ENCODE measurements at places on chromosomes 1 and 21.

GRCh38 chr1:8640950-8641349, 176.5 kb downstream of the RERE start:
- DNase-seq: no peak

DNA sequence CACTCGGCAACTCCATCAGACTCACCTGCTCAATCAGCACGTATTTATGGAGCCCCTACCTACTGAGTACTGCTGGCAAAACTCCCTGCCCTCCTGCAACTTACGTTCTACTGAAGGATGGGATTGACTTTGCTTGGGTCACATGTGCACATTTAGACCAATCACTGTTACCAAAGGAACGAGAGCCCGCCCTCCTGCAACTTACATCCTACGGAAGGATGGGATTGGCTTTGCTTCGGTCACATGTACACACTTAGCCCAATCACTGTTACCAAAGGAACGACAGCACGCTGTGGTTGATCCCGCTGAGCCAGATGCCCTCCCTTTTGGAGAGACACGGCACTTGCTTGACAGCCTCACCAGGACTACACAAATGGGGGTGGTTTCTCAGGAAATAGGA, 46.0 kb downstream of the UBIAD1 start:
- DNase-seq: no peak

DNA sequence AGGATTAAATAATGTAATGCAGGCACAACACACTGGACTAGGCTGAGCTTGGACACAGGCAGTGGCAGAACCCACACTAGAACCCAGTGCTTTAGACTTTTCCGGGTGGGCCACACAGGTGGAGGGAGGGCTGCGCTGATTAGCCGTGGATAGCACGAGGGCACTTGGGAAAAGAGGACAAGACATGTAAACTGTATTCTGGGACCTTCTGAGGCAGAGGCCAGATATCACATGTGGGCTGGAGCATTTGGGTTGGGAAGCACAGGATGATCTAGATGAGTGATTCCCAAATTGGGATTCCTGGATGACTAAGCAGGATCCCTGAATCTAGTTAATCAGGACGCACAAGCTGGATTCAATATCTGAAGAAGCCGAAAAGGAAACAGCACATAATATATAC, 20.3 kb upstream of the A3GALT2 start:
- DNase-seq: no peak

- DNase-seq: peak; percentile 27
These were observed 591 bp downstream of the KCTD3 start for GRCh38 chr1:215567491-215568298.

- DNase-seq: no peak
These were observed 481 bp upstream of the SLAMF1 start for GRCh38 chr1:160647329-160647720.

- DNase-seq: no peak
These were observed 1.4 kb downstream of the RCC1 start for GRCh38 chr1:28507247-28507645.

GRCh38 chr1:1721201-1721600, 3.0 kb downstream of the CDK11A start:
- no peak for DNase-seq

GRCh38 chr1:200869753-200870391, 2.9 kb upstream of the GPR25 start:
- DNase-seq: no peak

- DNase-seq: peak; percentile 8
These were observed 312.1 kb downstream of the BACH1 start for GRCh38 chr21:29610779-29611360.

DNA sequence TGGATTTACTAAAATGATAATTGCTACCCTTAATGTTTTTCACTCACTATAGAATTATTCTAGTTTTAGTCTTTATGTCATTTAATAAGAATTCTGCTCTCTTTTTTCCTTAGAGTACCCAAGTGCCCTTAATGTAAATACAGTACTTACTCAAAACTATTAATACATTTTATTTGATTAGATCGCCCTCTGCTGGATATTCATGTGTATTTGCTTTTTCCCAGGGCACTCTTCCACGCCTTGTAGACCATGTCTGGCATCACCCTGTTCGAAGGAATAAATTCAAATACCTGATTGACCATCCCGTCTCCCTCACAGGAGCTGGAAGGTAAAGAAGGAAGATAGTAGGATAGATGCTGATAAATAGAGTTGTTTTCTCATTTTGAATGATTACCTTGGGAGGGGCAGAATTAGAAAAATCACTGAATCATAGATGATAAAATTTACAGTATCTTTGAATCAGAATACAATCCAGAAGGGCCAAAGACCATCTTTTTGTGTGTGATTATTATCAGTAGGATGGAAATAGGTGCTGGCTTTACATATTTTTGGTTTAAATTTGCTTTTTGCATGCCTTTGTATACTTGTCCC, 4.1 kb downstream of the AXDND1 start:
- DNase-seq: peak; percentile 62

DNA sequence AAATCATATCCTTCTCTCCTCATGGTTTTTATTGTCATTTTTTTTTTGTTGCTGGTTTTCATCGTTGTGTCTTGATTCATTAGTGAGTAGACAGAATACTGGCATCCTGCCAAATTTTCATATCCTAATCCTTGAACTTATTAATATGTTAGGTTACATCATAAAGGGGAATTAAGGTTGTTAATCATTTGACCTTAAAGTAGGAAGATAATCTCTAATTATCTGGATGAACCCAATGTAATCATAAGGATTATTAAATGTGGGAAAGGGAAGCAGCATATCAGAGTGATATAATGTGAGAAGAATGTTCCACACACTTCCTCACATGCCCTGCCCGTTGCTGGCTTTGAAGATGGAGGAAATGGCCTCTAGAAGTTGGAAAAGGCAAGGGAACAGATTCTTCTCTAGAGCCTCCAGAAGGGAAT, 299.7 kb downstream of the HMCN1 start:
- DNase-seq: no peak

DNA sequence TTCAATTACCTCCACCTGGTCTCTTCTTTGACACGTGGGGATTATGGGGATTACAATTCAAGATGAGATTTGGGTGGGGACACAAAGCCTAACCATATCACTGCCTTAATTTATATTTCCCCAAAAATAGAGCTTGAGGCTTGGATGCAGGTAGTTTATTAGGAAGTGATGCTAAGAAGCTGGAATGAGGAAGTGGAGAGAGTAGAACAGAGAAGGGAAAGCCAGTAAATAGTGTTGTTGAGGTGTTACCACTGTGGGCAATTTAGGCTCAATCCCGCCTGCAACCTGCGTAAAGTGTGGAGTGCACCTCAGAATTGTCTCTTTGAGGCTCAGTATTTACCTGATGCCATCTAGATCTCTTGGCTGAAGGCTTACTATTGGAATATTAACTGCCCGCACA, 4.9 kb upstream of the DOCK7 start:
- DNase-seq: no peak

GRCh38 chr21:35491114-35491513, 442.0 kb upstream of the RUNX1 start:
- DNase-seq: no peak

- no peak for DNase-seq
These were observed 79.2 kb downstream of the CD34 start for GRCh38 chr1:207831517-207832327.

- DNase-seq: no peak
These were observed 17.6 kb upstream of the RNF187 start for GRCh38 chr1:228469413-228470162.

DNA sequence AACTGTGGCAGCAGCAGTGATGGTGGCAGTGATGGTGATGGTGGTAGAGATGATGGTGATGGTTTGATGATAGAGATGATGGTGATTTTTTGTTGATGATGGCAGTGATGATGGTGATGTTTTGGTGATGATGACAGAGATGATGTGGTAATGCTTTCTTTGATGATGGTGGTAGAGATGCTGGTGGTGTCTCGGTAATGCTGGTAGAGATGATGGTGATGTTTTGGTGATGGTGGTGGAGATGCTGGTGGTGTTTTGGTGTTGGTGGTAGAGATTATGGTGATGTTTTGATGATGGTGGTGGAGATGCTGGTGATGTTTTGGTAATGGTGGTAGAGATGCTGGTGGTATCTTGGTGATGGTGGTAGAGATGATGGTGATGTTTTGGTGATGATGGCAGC, 131.6 kb downstream of the NAV1 start:
- DNase-seq: no peak

DNA sequence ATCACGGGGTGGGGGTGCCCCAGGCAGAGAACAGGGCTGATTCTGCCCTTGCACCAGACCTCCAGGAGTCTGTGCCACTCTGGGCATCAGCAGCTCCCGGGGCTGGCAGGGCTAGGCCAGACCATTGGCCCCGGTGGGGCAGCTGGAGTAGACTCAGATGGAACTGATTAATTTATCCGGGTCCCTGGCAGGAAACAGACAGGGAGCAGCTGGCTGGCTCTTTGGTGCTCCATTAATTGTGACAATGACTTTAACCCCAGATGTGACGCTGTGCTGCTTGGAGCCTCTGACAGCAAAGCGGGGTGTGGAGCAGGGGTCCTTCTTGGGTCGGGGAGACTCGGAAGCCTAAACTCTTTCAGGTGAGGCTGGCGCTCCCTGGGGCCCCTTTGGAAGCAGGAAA, 9.5 kb downstream of the EPHA8 start:
- no peak for DNase-seq

- DNase-seq: no peak
These were observed 1.2 kb downstream of the PLCH2 start for GRCh38 chr1:2477309-2477708.
